ENCODE measurements at places on chromosomes 6 and 20.

- DNase-seq, result no peak
Measured at GRCh38 chr6:88135578-88136114, 30.5 kb downstream of the CNR1 start.

GRCh38 chr6:8549074-8549790 is 113.9 kb upstream of the SLC35B3 start:
- no peak for DNase-seq

- DNase-seq, result peak; percentile 49
Measured at GRCh38 chr20:21102603-21103311, 3.4 kb downstream of the LINC00237 start.

GRCh38 chr6:109713097-109713496 is 22.0 kb downstream of the FIG4 start:
- DNase-seq, result peak; percentile 40

- no peak for DNase-seq
Measured at GRCh38 chr6:144252259-144252658, 32.9 kb upstream of the UTRN start.

- no peak for DNase-seq
Measured at GRCh38 chr6:6569096-6569810, 19.3 kb upstream of the LY86 start.

- no peak for DNase-seq
Measured at GRCh38 chr20:10356628-10357027, 77.4 kb downstream of the MKKS start.

GRCh38 chr20:47757145-47758035 is 27.9 kb downstream of the SULF2 start:
- DNase-seq, result no peak

DNA sequence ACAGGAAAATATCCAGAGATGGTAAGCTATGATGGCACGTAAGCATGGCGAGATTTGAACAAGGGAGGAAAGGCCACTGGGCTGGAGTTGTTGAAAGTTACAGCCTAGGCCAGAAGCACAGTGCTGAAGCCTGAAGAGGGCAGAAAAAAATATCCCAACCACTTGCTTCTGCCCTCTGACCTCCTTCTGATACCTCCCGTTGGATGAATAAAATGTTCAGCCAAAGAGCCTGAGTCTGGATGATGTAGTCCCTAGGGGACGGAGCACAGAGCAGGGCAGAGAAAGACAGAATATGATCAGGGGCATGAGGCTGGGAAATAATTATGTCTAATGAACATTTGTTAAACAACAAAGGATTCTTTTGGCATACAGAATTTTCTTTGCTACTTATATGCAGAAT is 19.7 kb downstream of the KLHL31 start:
- no peak for DNase-seq

- no peak for DNase-seq
Measured at GRCh38 chr6:12958052-12958706, 241.6 kb downstream of the PHACTR1 start.

- DNase-seq, result no peak
Measured at GRCh38 chr20:57824909-57825308, 115.1 kb upstream of the PMEPA1 start.

DNA sequence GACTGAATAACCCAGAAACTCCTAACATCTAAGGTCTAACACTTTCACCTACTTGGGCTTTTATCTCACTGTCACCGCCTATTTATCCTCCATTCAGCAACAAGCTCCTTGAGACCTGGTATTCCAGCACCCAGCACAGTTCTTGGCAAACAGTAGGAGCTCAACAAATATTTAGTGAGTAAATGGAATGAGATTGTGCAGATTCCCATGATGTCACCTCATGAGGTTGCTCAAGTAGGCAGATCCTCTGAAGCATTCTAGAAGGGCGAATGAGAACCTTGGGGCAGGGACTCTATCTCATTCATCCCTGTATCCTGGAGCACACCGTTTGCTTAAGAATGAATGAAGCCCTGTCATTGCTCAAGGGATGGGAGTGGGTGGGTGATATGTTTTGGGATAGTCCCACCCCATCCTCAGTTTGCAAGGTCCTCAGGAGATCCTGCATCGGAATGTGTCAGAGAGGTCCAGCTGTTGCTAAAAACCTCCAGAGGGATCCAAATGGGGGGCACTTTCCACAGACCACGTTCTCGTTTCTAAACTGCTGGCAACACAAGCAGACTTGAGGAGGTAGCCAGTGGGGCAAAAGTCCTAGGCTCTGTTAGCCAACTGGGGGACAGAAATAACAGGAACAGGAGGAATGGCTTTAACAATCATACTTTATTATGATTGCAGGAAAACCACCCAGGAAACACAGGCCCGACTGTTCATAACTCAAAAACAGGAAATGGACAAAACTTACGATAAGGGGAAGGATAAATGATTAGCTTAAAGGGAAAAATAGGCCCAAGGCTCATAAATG is 42.0 kb downstream of the EDN1 start:
- no peak for DNase-seq

GRCh38 chr6:113668641-113669408 is 188.3 kb upstream of the MARCKS start:
- DNase-seq, result no peak

GRCh38 chr6:16043171-16044135 is 85.4 kb upstream of the MYLIP start:
- DNase-seq, result no peak

DNA sequence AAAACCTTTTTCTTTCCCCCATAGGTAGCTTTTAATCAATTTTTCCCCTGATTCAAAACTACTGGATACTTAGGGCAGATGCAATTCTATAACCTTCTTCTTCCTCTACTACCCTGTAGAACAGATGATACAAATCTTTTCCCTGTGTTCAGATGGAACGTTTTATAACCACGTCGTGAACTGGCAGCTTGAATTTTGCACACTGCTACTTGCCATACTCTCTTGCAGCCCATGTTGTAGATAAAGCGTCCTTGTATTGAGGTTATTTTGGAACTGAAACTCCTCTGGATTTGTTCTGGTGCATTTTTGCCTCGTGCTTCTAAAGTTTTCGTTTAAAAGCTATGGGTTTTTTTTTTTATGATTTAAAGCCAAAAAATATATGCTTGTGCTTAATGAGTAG is 440.2 kb downstream of the RFPL4B start:
- DNase-seq, result no peak

GRCh38 chr6:137799950-137800568 is 67.0 kb upstream of the TNFAIP3 start:
- DNase-seq, result peak; percentile 64

- DNase-seq, result no peak
Measured at GRCh38 chr6:129648819-129649491, 61.0 kb downstream of the ARHGAP18 start.

DNA sequence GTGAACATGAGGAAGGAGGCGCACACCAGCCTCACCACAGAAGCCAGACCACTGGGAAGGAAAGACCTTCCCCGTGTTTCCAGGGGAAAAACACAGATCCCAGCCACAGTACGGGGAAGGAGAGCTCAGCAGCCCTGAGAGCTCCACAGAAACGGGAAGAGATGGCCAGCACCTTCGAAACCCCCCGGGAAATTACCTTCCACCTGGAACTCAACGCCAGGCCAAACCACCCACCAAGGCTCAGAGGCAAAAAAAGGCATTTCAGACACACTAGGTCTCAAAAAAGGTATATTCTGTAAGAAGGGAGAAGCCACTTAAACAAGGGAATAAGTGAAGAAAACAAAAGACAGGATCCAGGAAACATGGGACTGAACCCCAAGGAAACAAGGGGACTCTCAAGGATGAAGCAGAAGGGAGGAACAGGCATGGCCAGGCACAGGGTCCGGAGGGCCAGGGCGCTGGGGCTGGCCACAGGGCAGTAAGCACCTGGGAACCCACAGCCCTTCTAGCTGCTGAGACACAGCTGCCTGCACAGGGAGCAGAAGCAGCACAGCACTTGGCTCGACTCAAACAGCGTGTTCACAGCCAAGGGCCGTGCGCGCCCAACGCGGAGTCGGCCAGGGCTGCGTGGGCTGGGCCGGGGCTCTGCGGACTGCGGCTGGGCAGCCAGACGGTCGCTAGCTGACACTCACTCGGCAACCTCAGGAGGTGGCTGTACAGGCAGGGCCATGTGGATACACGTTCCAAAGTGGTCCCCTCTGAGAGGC is 44.6 kb downstream of the TAF4 start:
- DNase-seq, result no peak

DNA sequence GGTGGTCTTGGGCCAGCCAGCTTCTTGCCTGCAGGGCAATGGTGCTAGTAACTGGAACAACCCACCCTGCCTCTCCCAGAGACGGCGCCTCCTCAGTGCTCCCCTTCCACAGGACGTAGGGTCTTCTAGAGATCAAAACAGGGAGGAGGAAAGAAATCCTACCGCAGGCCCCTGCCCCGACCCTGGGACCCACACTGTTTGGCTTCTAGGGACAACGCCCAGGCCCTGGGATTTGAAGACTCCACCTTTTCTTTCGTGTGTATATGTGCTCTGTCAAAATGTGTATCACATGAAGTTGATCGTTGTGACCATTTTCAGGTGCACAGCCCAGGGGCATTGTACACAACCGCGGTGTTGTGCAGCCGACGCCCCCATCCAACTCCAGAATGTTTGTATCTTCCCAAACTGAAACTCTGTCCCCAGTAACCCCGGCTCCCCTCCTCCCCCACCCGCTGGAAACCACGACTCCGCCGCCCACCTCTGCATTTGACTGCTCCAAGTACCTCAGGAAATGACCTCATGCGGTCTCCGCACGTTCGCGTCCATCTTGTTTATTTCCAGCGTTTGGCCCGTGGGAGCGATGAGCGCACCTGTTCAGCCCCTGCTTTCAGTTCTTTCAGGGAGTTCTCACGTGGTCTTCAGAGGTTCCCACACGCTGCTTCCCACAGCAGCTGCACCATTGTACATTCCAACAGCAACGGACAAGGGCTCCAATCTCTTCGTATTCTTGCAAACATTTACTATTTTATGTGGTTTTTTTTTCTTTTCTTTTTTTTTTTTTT is 3.4 kb upstream of the BHLHE23 start:
- peak; percentile 81 for DNase-seq

GRCh38 chr6:148681666-148682065 is 65.2 kb upstream of the UST start:
- DNase-seq, result no peak

DNA sequence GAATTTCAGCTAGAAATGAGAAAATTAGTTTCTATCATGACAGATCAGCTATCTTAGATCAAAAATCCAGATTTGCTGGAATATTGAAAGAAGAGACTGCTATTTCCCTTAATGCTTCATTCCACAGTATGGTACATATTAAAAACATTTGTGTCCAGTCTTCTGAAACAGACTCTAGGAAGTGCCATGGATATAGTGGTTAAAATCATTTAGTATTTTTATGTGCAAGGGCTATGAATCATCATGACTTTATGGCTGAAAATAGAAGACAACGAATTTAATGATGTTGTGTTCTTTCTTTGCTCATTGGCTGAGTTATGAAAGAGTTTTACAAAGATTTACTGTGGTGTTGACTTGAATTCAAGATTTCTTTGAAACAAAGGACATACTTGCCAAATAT is 146.6 kb downstream of the ANKRD60 start:
- no peak for DNase-seq

- no peak for DNase-seq
Measured at GRCh38 chr20:56985066-56985685, 281.3 kb downstream of the BMP7 start.

DNA sequence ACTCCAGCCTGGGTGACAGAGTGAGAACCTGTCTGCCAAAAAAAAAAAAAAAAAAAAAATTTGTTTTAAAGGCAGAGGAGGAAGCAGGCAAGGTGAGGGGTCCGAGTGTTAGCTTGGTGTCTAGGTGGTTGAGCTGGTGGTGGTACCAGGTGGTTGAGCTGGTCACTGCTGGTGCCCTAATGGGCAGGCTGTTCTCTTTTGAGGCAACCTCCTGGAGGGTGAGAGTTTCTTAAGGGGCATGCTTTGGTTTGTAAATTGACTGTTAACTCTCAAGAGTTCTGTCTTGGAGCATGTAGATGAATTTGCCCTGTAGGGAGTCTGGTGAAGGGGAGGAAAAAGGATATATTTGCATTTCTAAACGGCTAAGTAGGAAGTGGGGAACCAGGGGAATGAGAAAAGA is 52.7 kb downstream of the BANF2 start:
- no peak for DNase-seq

- DNase-seq, result no peak
Measured at GRCh38 chr6:145844933-145845540, 30.4 kb upstream of the FBXO30 start.

DNA sequence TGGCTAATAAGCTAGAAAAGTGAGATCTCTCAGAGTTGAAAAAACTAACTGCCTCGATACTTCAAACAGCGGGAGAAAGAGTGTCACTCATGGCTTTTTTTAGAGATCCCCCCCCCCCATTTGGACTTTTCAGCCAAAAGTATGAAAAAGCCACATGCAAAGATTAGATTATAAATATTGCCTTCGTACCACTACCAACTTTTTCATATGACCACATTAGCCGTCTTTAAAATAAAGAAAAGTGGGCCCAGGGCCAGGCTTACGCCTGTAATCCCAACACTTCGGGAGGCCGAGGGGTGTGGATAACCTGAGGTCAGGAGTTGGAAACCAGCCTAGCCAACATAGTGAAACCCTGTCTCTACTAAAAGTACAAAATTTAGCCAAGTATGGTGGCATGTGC is 4.4 kb downstream of the PGK2 start:
- no peak for DNase-seq

DNA sequence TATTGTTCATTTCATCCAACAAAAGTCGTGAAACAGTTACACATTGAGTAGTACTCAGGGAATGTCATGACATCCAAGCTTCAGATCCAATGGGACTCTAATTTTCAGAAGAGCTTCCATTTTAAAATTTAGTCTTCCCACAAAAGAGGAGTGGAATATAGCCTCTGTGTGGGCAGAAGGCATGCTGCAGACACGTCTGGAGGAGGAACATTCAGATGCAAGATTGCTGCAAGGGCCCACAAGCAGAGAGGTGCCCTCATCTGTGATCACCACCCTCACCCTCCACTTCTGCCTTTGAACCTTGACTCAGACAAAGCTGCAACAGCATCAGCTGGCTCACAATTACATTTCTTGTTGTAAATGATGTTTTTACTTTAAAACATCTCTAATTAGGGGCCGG is 29.9 kb downstream of the NRN1 start:
- DNase-seq, result no peak

GRCh38 chr6:158031381-158032353 is 50.0 kb downstream of the SYNJ2 start:
- DNase-seq, result peak; percentile 73

DNA sequence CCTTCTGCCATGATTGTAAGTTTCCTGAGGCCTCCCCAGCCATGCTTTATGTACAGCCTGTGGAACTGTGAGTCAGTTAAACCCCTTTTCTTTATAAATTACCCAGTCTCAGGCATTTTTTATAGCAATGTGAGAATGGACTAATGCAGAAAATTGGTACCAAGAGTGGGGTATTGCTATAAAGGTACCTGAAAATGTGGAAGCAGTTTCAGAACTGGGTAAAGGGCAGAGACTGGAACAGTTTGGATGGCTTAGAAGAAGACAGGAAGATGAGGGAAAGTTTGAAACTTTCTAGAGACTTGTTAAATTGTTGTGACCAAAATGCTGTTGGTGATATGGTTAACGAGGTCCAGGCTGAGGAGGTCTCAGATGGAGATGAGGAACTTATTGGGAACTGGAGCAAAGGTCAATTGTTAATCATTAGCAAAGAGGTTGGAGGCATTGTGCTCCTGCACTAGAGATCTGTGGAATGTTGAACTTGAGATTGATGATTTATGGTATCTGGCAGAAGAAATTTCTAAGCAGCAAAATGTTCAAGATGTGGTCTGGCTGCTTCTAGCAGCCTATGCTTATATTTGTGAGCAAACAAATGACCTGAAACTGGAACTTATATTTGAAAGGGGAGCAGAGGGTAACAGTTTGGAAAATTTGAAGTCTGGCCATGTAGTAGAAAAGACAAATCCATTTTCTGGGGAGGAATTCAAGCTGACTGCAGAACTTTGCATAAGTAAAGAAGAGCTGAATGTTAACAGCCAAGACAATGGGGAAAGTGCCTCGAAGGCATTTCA is 79.0 kb upstream of the GMDS start:
- no peak for DNase-seq

GRCh38 chr6:42727087-42727611 is 4.8 kb upstream of the PRPH2 start:
- peak; percentile 53 for DNase-seq

Measured in activated T-cell treated with anti-CD3 and anti-CD28 coated beads, Interleukin-2, amount 50 U/mL, for 48 hours (primary cell).